Effector memory CD4-positive, alpha-beta T cell (primary cell): ENCODE measurements at places on chromosomes 2 and 18.

GRCh38 chr2:19844750-19845149 lies 57.0 kb downstream of the TTC32 start:
- DNase-seq: no peak

DNA sequence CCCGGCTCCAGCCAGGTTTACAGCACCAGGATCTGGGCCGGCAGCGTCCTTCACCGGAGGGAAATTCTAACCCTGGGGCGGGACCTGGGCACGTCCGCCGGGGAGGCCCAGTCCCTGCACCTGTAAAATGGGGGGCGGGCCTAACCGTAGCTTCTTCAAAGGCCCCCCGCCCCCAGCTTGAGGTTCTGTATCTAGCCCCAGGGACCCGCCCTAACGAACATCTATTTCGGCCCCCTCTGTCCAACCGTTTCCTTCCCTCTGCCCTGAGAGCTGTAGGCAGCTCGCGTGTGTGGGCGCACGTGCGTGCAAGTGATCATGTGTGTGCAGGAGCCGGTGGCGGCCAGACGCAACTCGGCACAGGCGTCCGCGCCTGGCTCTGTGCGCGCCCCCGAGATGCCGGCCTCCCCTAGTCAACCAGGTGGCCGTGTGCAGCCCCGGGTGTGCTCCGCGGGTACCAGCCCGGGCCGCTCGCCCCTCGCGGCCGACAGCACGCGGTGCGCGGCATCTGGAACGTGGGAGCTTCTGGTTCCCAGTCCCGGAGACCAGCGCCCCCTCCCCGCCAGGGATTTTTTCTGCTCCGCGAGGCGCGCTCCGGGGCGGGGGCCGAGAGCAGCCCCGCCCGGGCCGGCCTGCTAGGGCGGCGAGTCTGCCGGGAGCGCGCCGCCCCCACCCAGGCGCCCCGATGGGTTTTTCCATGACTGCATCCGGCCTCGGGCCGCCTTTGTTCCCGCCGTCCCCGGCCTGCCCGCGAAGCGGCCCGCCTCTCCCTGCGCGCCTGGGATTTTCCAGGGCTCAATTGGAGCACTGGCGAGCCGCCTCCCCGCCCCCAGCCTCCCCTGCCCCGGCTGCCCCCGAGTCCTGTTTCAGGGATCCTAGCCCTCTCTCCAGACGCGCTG lies 21.2 kb downstream of the TEX44 start:
- peak; percentile 45 for DNase-seq

GRCh38 chr2:65363879-65364666 lies 68.3 kb downstream of the SPRED2 start:
- no peak for DNase-seq

GRCh38 chr2:201448061-201448460 lies 3.2 kb downstream of the TRAK2 start:
- no peak for DNase-seq

DNA sequence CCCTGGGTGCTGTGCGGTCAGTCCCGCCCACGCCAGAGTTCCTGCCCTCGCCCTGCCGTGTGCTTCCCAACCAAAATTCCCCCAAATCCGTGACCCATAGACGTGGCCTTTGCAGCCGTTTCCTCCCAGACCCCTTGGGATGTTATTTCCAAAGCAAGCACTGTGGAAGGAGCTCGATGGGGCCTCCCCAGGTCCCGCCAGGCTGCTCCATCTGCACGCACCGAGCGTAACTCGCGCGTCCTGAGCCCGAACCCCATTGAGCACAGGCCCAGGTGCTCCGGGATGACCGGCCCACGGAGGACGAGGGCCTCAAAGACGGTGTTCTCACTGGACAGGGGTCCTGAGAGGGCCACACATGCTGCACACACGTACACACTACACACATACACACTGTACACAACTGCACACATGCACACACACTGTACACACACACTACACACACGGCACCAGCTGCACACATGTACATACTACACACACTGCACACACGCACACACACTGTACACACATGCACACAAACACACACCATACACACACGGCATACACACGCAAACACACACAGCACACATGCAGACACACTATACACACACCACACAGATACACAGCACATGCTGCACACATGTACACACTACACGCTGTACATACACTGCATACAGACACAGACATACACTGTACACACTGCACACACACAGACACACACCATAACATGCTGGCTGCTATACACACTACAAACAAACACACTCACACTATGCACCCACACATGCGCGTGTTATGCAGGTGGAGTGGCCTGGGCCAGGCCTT lies 431.2 kb upstream of the SALL3 start:
- DNase-seq: no peak

- DNase-seq: peak; percentile 55
Measured at GRCh38 chr2:240556553-240557100, 1.2 kb downstream of the ANKMY1 start.

GRCh38 chr2:120886534-120887319 lies 151.1 kb downstream of the GLI2 start:
- no peak for DNase-seq

- no peak for DNase-seq
Measured at GRCh38 chr18:45049578-45050319, 369.1 kb downstream of the SETBP1 start.

- DNase-seq: no peak
Measured at GRCh38 chr18:23210526-23210925, 75.2 kb downstream of the CABLES1 start.

- no peak for DNase-seq
Measured at GRCh38 chr2:6524691-6525474, 340.8 kb downstream of the CMPK2 start.

DNA sequence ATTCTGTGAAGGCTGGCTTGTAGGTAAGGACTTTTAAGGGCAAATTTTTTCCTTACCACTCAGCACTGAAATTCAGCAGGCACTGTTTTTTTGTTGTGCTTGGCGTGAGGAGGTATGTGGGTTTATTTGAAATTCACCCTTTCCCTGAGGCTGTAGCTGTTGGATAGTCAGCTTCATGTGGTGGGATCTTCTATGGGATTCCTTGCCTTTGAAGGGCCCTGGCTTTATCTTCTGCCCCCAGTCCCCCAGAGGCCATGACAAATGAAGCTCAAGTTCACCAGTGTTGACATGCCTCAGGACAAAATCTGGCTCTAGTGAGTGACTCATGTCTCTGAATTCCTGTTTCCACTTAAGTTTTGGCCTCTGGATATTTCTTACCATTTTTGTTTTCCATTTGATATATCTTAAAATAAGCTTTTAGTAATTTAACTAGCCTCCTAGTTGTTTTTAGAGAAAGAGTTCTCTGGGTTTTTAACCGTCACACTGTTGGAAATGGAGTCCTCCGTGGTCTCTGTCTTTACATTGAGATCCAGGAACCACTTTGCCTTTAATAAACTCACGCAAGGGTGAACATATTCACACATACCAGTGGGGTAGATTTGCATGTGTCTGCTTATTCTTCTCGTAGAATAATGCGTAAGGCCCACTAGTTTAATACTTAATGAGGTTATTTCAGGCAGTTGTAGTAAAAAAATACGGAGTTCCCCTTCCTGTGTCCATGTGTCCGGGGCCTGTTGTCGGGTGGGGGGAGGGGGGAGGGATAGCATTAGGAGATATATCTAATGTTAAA lies 211.1 kb upstream of the FAM98A start:
- DNase-seq: no peak

DNA sequence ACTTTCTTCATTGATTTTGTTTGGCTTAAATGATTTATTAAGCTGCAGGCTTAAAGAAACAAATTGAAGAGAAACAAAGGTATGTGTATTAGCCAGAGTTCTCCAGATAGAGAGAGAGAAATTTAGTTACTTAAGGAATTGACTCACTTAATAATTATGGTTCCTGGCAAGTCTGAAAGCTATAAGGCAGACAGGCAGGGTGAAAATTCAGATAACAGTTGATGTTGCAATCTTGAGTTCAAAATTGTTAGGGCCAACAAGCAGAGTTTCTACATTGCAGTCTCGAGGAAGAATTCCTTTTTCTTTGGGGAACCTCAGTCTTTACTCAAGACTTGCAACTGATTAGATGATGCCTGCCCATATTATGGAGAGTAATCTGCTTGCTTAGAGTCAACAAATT lies 593.5 kb downstream of the ADCYAP1 start:
- DNase-seq: no peak

DNA sequence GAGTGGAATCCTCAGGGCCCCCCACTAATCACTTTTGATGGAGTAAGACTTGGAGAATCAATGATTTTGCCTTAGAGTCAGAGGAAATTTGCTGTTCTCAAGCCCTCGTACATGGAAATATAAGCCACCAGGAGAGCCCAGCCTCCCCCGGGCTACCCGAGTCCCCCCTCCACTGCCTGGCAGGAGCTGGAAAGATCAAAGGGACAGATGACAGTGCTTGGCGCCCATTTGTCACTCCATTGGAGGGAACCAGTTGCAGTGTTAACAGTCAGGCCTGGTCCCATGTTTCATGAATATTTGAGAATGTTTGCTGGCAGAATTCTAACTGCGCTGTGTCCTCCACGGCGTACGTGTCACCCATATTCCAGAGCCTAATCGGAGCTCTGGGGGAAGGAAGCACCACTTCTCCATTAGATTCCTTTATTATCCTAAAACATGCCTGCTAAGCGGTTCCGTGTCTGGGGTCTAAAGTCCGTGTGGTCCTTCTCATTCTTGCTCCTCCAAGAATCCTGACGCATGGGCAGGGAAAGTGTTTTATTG lies 202.4 kb downstream of the KLHL29 start:
- DNase-seq: no peak

- DNase-seq: no peak
Measured at GRCh38 chr2:49948091-49948490, 793.8 kb upstream of the FSHR start.

GRCh38 chr2:15838481-15839090 lies 101.8 kb upstream of the MYCN start:
- DNase-seq: no peak

- DNase-seq: no peak
Measured at GRCh38 chr2:216551234-216552068, 52.8 kb downstream of the RPL37A start.

GRCh38 chr18:31789409-31789808 lies 28.7 kb upstream of the SLC25A52 start:
- DNase-seq: no peak
